Activated CD4-positive, CD25-positive, alpha-beta regulatory T cell treated with anti-CD3 and anti-CD28 coated beads, Interleukin-2, amount 50 U/mL, for 16 hours (primary cell): ENCODE measurements at places on chromosomes 11 and 22.

GRCh38 chr11:36281850-36282249, 7.4 kb downstream of the COMMD9 start:
- DNase-seq: no peak

GRCh38 chr22:46367707-46368191, 32.2 kb downstream of the TRMU start:
- DNase-seq: peak; percentile 22

DNA sequence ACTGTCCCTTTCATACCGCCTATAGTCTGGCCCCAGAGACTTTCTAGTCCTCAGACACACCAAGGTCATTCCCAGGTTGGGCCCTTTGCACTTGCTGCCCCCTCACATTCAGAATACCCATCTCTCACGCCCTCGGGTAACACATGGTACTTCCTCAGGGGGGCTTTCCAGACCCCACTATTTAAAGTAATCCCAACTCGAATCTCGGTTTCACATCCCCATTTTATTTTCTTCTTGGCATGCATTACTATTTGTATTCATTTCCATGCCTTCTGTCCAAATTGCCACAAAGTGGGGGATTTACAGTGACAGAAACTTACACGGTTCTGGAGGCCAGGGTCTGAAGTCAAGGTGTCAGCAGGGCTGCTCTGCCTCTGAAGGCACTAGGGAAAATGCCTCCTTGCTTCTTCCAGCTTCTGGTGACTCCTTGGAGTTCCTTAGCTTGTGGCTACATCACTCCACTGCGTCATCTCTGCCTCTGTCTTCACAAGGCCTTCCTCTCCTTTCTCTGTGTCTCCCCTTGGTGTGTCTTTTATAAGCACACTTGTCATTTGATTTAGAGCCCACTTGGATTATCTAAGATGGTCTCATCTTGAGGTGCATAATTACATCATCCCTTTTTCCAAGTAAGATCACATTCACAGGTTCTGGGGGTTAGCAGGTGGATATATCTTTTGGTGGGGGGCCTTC, 15.1 kb downstream of the RCN1 start:
- no peak for DNase-seq

DNA sequence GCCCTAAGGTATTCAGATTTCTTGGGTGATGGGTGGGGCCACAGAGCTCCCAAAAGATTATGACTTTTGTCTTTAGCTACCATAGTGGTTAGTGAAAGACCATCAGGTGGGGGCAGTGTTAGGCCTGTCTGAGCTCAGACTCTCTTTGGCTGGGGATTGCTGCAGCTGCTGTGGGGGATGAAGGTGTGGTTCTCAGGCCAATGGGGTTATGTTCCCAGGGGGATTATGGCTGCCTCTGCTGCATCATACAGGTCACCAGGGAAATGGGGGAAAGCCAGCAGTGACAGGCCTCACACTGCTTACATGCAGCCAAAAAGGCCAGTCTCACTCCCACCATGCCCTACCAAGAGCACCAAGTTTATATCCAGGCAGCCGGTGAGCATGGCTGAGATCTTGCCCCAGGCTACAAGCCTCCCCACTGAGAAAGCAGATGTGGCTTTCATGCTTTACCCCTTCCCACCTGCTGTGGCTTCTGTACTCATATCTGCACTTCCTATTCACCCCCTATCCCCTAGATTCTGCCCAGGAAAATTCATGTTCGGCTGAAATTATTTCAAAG, 24.8 kb downstream of the CNTF start:
- DNase-seq: no peak

GRCh38 chr11:100205926-100206325, 481.2 kb upstream of the ARHGAP42 start:
- DNase-seq: no peak

GRCh38 chr11:131875611-131876010, 505.2 kb downstream of the NTM start:
- DNase-seq: no peak

DNA sequence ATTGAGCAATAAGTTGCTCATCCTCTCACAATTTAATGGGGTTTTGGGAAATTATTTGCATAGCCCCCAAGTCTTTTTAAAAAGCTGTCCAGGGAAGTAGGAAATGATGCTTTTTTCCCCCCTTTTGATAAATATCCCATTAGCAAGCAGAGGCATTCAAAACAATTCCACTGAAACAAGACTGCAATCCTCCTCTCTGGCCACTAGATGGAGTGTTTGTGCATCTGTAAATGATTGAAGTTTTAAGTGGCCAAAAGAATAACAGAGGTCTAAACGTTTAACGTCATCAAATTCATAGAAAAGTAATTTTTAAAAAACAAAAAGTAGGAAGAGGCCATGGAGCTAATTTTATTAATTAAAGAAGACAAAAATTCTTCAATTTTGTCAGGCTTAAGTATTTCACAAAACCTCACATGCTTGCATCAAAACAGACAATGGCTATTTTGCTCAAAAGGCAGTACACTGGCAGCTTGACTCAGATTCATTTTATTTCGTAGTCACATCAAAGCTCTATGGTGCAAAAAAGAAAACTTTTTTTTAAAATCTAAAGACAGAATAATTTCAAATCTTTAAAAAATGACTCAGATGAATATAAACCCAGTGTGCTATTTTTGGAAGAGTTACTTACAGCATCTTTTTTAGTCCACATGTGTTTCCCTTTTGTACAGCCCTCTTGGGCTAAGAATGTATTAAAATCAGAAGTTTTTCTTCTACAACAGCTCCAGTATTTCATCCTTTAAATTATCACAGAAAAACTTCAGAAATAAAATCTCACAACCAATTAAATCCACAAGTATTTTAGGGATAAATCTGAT, 17.8 kb downstream of the CHORDC1 start:
- no peak for DNase-seq

GRCh38 chr11:126599217-126599897, 243.9 kb downstream of the ST3GAL4 start:
- no peak for DNase-seq

DNA sequence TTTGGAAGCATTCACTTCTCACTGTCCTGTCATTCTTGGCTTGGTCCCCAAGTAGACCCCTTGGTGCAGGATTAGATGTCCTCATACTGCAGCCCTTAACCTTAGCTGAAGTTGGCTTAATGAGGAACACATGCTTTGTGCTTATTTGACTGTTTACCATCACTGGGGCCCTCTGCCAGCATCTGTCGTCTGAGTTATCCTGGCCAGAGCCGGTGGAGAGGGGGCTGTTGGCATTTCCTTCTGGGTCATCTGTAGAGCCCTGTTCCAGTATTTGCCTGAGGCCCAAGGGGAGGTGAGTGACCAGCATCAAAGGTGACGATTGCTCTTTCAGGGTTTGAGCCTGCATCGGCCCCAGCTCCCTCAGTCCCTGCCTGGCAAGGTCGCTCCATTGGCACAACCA, 126.4 kb upstream of the RASSF10 start:
- DNase-seq: no peak

GRCh38 chr11:65712633-65713076, 603 bp downstream of the KAT5 start:
- DNase-seq: no peak

DNA sequence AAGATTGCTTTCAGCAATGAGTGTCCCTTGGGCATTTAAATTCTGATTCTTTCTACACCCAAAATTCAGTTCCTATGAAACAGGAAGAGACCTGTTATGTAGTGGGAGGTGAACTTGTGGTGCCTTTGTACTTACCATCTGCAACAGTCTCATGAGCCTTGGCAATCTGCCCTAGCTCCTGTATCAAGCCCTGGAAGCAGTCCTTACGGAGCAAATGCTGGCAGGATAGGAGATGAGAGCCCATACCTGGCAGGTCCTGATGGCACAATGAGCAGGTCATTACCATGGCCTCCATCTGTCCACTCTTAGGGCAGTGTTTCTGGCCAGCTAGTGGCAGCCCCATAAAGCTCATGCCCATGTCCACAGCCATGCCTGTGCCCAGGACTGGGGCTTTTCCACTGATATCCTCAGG, 10.8 kb downstream of the TRIM66 start:
- DNase-seq: no peak

DNA sequence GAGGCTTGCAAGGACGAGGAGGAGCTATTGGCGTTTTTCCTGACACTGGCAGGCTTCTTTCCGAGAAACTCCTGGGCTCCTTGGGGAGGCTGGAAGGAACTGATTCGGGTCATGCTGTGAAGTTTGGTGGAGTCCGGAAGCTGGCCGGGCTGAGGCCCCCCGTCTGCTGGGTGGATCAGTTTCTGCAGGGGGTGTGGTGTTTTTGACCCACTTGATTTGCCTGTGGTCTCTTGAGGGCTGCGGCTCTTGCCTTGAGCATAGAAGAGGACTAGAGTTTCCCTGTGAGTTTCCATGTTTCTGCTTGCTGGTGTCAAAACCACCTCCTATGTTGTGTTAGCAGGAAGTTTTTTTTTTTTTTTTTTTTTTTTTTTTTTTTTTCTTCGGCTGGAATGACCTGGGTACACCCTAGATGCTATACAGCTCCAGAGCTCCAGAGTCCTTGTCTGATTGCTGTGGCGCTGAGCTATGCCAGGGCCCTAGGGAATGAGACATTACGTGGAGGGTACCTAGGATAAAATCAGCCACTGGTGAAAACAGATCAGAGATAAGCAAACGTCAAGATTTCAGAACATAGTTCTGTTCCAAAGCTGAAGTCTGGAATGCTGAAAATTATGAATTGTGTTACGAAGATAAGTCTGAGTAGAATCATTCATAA, 728 bp downstream of the TBC1D22A start:
- DNase-seq: no peak

GRCh38 chr11:31218847-31219246, 150.7 kb downstream of the DCDC1 start:
- no peak for DNase-seq

GRCh38 chr22:28044546-28045173, 125.6 kb upstream of the PITPNB start:
- no peak for DNase-seq

DNA sequence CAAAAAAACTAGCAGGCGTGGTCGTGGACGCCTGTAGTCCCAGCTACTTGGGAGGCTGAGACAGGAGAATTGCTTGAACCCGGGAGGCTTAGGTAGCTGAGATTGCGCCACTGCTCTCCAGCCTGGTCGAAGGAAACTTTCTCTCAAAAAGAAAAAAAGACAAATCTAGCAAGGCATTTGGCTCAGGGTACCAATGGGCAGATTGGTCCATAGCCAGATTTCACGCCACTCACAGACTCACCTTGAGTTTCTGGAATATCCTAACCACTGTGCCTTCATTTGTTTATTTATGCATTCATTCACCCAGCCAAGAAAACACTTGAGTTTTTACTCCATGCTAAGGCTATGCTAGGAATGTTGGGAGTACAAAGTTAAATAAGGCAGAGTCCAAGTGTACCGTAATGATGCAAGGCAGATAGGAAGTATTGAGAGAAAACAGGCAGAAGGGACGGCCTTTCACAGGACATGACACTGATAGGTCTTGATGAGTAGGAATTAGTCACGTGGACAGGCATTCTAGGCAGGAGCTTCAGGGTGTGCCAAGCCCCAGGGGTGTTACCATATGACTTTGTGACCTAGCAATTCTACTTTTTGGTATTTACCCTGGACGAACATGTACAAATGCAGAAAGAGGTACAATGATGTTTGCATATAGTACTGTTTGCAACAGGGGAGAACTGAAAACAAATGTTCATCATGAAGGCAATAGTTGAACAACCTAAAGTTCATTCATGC, 3.0 kb upstream of the PACSIN3 start:
- DNase-seq: no peak

- DNase-seq: no peak
These were observed 187.9 kb downstream of the ETS1 start for GRCh38 chr11:128399251-128400121.

DNA sequence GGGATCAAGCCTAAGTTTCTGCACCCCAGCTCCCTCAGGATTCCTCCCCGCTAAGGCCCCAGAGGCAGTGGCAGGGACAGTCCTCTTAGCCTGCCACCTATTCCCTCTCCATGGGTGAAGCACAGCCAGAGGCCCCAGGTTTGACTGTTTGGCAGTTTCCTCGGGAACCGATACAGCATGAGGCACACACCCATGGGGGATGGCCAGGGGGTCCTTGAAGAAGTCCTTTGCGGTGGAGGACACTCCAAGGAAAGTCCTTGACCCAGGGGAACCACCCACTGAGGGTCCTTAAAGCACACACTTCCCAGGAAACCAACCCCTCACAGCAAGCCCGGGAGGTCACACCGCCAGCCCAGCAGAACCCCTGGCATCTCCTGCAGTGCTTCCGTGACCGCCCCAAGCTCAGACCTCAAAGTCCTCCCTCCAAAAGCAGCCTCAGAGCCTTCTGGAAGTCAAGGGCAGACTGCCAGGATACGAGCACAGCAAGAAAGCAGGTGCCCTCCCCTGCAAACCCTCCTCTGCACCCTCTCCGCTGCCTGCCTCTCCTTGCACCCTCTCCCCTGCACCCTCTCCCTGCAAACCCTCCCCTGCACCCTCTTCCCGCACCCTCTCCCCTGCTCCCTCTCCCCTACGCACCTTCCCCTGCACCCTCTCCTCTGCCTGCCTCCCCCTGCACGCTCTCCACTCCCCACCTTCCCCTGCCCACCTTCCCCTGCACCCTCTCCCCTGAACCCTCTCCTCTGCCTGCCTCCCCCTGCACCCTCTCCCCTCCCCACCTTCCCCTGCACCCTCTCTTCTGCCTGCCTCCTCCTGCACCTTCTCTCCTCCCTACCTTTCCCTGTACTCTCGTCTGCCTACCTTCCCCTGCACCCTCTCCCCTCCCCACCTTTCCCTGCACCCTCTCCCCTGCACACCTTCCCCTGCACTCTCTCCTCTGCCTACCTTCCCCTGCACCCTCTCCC, 1.4 kb downstream of the SIGIRR start:
- no peak for DNase-seq

DNA sequence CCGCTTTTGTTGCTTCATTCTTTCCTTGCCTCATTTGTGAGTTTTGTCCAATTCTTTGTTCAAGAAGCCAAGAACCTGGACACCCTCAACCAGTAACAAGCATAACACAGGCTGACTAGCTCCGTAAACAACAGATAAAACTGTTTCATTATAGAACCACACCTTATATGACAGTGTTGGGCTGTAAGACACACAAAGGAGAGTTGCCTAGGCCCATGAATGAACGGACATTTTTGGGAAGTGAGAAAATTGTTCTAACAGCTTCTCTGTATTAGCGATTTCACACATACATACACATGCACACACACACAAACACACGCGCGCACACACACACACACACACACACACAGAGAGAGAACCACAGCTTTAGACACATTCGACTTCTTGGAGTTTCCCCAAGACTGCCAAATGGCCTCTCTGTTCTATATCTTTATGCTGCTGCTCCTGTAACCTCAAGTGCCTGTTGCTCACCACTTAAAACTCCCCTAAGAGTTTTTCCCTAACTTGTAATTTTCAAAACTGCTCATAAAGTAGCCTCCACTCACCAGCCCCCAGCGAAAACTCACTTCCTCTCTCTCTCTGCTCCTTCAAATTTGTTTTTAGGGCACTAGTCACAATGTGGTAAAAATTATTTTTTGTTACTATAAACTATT, 35.9 kb downstream of the CTSC start:
- no peak for DNase-seq

GRCh38 chr11:34610324-34611041, 10.4 kb upstream of the EHF start:
- DNase-seq: no peak

- DNase-seq: no peak
These were observed 8.4 kb downstream of the EEF1G start for GRCh38 chr11:62565100-62565802.
